ENCODE measurements at places on chromosomes 1 and 21.

GRCh38 chr21:44943686-44944550, 4.1 kb downstream of the SLX9 start:
- no peak for DNase-seq

DNA sequence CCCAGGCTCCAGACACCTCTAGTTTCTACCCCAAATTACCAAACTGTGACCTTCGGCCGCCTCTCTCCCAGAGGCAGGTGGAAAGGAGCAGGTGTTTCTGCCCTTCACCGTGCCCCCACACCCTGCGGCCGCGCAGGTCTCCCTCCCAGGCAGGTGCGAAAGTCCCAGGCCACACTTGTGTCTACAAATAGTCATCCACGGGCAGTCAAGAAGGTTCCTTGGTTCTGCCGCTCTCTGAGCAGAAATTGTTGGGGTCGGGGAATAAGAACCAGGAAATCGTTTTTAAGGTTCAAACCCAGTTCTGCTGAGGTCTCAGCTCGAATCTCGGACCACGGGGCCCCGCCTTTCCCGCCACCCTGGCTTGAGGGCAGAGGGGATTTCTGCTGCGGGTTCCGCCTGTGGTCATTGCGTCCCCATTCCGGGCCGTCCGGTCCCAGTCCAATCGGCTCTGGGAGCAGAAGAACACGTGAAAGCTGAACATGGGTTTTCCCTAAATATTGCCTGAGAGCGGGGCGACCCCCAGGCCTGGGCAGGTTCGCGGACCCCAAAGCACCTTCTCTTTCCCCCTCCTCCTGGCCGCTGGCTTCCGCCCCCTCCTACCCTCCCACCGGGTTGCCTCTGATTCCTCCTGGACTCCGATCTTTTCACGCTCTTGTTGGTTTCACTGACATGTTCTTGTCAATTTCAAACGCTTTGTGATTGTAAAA, 1.2 kb upstream of the ATF3 start:
- no peak for DNase-seq

- DNase-seq: no peak
Observed at GRCh38 chr1:199982606-199983005, 44.9 kb upstream of the NR5A2 start.

GRCh38 chr1:12580054-12580887, 37.7 kb downstream of the DHRS3 start:
- no peak for DNase-seq

DNA sequence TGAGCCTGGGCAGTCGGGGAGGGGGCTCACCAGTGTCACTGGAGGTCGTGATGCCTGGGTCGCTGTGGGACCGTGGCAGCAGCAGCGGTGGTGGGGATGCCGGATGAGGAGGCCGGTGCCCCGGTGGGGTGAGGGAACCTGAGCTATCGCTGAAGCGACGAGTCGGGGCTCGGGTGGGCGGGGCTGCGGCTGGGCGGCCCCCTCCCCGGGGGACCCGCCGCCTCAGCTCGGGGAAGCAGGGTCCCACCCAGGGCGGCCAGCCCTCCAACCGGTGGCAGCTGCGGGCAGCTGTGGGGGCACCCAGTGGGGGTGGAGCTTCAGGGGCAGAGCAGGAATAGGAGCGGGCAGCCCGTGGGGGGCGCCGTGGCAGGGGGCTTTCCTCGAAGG, 5.0 kb downstream of the ENTREP3 start:
- no peak for DNase-seq

DNA sequence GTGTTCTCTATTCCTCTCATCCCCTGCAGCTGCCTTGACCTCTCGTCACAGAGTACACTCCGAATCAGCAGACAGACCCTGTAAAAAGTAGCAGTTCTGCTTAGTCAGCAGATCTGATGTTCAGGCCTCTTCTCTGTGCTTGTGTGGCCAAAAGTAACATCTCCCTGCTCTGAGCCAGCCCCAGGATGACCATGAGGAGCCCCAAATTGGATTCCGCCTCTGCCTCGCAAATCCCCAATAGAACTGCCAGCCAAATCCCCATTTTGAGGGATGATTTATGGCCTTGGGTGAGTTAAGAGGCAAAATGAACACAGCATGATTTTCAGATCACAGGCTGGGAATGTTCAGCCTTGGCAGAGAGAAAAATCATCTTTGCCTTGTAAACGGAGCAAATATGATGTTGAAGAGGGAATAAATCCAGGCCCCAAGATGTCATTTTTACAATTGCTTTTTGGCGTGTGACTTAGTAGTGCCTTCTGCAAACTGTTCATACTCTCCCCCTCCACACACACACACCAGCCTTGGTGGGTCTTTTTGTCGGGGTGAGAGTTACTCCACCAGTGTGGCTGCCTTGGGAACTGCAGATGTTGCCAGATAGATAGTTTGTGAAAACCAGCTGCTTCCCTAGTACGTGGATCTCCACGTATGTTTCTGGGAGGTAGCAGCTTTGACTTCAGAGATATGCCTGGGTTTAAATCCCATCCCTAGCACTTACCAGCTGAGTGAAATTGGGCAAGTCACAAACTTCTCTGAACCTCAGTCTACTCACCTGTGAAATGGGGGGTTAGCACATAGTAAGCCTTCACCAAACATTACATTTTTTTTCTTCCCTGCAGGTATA, 77.8 kb downstream of the MAN1C1 start:
- no peak for DNase-seq

GRCh38 chr1:45322486-45323040, 4.1 kb upstream of the HPDL start:
- DNase-seq: no peak

DNA sequence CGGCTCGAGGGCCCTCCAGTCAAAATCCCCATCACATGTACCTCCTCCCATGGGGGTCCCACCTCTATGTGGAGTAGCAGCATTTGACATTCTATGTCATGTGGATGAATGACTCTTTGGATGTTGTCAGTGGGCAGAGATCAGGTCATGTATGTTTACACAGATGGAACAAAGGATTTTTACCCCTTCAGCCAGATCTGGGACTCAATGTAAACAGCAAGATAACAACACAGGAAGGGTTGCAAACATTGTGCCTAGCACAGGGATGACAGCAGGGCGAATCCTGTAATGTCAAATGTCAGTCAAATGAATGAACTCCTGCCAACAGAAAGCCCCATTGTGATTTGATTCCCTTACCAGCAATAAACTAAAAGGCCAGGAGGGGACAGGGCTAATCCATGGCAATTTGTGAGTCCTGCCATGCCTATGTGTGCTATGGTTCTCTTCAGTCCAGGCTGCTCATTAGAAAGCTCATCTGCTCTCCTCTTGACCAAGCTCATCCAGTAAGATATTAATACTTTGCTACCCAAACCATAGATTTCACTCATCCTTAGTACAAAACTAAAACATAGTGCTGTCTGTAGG, 60.3 kb downstream of the PGBD5 start:
- no peak for DNase-seq

GRCh38 chr1:147567594-147568381, 26.5 kb downstream of the BCL9 start:
- no peak for DNase-seq

DNA sequence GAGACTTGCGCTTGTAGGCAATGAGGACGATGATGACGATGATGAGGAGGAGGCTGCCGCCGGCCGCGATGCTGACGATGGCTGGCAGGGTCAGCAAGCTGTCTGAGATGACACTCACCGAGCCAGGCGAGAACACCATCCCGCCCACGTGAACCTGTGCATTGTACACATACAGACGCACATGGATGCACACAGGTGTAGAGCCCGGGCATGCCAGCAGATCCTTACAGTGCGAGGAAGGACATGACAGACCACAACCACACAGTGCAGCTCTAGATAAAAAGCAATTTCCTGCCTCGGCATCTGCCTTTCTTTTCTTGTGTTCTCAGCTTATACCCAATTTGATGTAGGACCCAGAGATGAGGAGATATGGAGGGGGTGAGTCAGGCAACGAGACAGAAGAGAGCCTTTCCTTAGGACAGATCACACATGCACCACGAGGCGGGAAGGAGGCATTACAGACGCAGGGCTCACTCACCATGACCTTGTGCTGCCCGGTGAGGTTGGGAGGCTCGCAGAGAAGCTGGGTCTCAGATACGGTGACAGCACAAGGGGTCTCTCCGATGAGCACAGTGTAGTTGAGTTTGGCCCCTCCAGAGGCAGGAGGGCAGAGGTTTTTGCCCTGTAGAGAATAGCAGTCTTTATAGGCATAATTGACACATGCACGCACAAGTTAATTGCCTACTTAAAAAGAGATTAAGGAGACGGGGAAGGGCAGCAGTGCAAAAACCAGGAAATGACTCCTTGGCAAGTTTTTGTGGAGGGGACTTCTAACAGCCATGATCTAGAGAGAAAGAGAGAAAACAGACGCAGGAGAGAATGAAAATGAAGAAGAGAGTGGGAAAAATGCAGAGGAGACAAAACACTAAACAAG, 133.9 kb upstream of the CD34 start:
- no peak for DNase-seq

- no peak for DNase-seq
Observed at GRCh38 chr1:107486349-107486748, 345.5 kb downstream of the NTNG1 start.

DNA sequence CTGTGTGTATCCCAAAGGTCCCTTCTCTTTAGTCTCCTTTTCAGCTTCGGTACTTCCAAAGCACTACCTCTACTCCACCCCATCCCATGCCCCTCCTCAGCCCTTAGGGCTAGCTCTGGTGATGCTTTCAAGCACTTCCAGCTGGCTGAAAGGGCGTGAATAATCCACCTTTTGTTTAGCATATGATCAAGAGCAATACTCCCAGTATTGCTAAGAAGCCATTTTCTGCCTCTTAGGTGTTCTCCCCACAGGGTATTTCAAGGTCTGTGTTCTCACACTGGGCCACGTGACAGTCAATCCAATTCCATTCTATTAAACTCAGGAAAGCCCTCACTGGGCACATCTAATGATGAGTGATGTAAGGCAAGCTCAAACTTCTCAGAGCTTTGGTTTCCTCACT, 298.5 kb upstream of the PROX1 start:
- no peak for DNase-seq

DNA sequence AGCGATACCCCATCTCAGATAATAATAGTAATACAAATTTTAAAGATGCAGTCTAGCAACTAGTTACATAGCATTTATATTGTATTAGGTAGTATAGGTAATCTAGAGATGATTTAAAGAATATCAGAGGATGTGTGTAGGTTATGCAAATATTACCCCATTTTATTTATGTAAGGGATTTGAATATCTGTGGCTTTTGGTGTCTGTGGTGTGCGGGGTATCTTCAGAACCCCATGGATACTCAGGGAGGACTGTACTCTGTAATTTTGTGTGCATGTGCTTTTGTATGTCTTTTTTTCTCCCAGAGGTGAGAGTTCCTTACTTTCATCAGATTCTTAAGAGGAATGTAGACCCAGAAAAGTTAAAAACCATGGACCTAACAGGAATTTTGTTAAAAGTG, 12.8 kb downstream of the RNF2 start:
- no peak for DNase-seq

GRCh38 chr1:170707959-170708655, 44.2 kb downstream of the PRRX1 start:
- peak; percentile 91 for DNase-seq

- peak; percentile 61 for DNase-seq
Observed at GRCh38 chr21:45439161-45439872, 34.4 kb downstream of the COL18A1 start.

DNA sequence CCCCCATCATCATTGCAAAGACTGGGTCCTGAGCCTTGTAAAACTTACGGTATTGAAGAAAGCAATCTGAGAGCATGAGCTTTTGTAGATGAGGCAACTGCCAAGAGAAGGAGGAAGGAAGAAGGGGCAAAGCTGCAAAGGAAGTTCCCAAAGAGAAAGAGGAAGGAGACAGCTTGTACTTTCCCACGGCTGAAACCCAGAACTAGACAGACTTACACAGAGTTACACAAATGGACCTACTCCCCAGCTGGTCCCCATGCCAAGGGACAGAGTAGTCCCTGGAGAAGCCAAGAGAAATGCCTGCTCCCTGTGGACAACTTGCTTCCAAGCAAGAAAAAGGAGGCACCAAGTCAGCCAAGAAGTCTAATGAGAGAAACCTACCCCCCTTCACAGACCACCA, 22.6 kb downstream of the SLC5A9 start:
- DNase-seq: no peak

DNA sequence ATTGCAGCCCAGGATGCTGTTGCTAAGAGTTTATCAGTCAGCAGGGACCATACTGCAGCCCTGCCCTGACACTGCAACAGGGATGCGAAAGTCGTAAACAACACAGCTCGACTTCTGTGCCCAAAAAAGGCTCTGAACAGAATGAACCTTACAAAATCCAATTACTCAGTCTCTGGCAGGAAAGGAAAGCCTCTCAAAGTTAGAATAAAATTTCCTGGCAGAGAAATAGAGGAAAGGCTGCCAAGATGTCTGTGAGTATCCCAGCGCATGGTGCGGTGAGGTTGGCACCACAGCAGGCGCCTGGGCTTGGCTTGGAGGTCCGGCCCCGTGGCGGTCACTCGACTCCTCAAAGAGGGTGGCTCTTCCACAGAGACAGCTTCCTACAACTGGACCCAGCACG, 185.8 kb downstream of the PCP4 start:
- no peak for DNase-seq

DNA sequence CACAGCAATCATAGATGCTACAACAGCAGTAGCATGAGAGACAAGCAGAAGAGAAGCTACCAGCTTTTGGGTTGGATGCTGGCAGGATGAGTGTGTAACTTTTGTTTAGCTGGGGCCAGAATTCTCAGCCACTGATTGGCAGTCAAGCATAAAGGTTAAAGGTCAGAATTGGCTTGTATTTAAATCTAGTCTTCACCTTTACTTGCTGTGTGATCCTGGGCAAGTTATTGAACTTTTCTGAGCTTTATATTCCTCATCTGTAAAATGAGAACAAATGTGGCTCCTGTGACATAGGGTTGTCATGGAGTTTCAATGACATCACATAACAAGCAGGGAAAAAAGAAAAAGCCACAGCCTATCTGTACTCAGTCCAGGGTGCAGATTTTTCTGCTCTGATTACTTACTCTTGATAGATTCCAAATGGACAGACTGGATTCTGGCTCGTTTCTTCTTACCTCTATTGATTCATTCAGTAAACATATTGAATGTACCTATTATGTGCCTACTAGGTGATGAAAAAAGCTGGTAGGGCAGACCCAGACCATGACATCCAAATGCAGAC, 2.8 kb upstream of the AZIN2 start:
- DNase-seq: no peak

DNA sequence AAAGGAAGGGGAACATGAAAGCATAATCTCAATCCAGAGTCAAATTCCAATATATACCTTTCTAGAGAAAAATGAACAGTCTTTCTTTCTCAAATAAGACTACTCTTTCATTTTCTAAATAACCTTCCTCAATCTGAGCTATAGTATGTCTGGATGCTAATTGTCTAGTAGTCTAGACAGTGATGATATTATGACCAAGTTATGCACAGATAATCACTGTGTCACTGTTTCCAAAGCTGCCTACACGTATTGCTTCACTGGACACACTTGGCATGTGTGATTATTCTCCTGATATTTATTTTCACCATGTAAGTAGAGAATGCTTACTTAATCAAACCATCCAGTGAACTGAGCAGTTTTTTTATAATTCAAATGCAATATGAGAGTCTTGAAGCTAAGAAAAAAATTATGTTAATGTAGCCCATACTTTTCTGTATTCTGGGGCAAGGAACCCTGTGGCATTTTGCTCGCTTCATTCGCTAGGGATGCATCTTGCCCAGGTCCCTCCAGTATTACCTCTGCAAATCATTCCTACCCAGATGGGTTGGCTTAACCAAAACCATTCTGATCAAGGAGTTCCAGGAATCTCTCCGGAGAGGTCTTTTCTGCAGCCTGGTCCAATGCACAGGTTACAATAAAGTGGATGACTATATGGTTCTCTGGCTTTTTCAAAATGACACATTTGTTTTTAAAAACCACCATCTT, 303.1 kb upstream of the RUNX1 start:
- peak; percentile 47 for DNase-seq

- DNase-seq: no peak
Observed at GRCh38 chr1:201060586-201060985, 37.1 kb upstream of the KIF21B start.
